ENCODE measurements at places on chromosomes 2 and 18.

DNA sequence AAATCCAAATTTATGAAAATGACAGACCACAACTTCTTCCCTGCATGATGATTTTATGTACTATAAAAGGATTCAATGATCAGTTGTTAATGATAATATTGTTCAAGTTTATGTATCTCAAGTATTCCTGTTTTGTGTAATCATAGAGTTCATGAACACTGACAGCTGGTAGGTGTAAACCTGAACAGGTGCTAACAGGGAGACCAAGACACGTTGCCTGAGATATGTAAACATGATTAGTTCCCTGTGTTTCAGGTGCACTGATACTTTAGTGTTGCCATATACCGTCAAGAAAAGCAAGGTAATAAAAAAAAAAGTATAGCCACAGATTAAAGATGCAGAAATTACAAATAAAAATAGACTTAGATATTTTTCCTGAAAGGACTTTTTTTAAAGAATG, 131.8 kb downstream of the BAZ2B start:
- DNase-seq, result no peak

DNA sequence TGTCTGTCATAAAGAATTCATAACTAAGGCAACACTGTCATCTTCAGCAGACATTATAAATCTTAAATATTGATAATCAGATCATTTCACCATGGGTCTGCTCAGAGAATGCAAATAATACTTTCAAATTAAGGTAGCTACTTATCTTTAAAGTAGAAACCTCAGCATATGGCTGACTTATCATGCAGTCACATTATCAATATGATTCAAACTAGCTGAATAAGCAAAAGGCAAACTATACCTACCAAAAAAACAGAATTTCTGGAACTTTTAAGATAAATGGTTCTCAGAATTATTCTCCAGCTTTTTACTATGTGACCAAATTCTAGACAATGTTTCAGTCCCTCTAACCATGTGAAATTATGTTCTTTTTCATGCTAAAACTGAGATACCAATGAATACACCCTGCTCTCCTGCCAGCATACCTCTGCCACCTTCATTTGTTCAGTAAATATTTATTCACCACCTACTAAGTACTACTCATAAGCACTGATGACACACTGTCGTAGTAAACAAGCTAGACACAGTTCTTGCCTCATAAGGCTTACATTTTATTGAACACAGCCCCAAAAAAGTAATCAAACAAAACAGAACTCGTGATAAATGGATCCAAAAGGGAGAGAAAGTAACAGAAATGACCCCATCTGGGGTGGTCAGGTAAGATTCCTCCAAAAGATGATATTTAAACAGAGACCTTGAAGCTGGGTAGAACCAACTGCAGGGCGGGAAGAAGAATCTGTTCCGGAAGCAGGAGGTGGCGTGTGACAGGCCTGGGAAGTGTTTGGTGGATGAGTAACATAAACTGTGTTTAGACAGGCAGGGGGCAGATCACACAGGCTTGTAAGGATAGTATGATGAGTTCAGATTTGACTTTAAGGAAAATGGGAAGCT, 17.7 kb downstream of the SPIRE1 start:
- DNase-seq, result no peak

- DNase-seq, result no peak
Measured at GRCh38 chr18:65955747-65956146, 204.9 kb downstream of the CDH7 start.

GRCh38 chr2:19933351-19933981, 31.7 kb upstream of the TTC32 start:
- no peak for DNase-seq

- DNase-seq, result no peak
Measured at GRCh38 chr18:22813648-22814328, 119.3 kb upstream of the RBBP8 start.

- DNase-seq, result no peak
Measured at GRCh38 chr2:75432761-75433361, 127.9 kb downstream of the EVA1A start.

GRCh38 chr18:63570721-63571120, 16.4 kb upstream of the SERPINB13 start:
- no peak for DNase-seq

DNA sequence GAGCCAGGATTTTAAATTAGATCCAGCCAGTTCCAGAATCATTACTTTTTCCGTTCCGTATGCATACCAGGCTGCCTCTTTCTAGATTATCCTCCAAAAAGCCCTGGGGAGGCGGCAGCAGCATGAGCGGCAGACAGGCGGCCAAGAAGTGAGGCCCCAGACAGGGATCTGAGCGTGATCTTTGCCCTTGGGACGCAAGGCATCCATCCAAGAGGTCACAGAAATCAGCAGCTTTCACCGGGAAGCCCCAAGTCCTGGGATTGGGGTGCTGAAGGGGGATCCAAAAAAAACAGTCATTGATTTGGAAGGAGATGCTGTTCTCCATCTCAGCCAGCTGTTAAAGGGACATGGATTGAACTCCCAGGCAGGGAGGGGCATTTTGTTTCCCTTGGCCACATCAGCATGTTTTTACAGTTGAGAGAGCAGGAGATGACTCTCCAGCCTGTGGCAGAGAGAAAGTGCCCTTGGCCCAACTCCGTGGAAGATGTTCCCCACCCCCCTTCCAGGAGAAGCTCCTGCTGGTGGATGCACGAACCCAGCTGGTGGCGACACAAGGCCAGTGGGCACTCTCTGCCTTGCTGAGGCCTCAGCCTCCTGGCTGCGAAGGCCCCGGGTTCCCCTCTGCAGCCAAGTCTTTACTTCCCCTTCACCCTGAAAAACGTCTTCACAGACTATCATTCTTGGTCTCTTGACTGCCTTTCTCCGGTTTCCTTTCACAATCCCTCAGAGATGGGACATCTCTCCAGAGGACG, 265.6 kb downstream of the ANAPC1 start:
- no peak for DNase-seq

- no peak for DNase-seq
Measured at GRCh38 chr18:54215069-54215468, 9.4 kb downstream of the MBD2 start.

- DNase-seq, result no peak
Measured at GRCh38 chr2:170038734-170039133, 139.2 kb upstream of the MYO3B start.

DNA sequence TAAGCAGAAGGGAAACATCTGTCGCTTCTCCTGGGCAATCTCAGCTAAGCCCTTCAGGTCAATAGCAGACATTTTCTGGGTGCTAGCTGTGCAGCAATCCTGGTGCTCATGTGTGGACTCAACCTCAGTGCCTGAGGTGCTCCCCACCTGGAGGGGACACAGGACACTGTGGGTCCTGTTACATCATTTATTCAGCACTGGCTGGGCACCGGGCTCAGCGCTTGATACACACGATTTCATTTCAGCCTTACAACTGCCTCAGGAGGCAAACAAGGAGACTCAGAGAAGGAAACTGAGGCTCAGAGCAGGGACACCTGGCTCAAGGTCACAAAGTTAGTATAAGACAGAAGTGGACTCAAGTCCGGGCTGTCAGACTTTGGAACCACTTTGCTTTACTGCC, 46.7 kb downstream of the MARCO start:
- DNase-seq, result no peak

- no peak for DNase-seq
Measured at GRCh38 chr2:62550461-62550860, 44.5 kb upstream of the TMEM17 start.

DNA sequence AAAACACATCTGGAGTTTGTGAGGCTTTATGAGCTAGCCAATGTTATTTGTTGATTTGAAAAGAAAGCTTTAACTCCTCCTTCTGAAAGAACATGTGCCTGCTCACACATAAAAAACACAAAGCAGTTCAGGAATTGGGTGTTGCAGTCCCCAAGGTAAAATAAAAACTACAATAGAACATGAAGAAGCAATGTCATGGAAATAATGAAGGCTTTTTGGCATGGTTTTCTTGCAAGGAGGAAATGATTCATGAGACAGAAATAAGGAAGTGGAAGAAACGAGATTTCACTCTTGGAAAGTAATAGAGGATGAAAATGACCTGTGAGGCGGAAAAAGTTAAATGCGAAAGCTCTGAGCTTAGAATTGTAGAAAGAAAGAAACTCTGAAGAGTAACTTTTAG, 81.1 kb downstream of the TRIB2 start:
- no peak for DNase-seq

DNA sequence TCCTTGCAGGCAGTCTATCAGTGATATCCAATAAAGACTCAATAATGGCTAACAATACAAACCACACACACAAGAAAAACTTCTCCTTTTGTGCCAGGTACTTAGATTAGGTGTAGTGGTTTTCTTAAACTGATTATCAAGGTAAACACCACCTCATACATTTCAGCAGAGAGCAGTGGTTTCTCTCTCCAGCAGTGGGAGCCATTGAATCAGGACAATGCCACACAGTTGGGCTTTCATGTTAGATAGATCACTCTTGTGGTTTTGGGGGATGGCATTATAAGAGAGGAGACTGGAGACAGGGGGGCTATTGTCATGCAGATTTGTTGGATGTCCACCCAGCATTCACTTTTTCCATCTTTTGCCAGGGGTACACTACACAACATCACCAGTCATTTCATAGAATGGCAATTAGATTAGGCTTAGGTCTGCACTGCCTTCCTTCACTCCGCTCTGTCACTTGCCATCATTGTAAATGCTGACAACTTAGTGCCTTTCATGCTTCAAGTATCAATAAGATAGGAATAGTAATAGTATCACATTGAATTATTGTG, 13.6 kb upstream of the IRS1 start:
- no peak for DNase-seq

- DNase-seq, result no peak
Measured at GRCh38 chr2:136052369-136053362, 65.3 kb downstream of the CXCR4 start.

GRCh38 chr2:174326161-174327020, 8.4 kb upstream of the SP9 start:
- no peak for DNase-seq

- no peak for DNase-seq
Measured at GRCh38 chr2:177543007-177543760, 150.6 kb downstream of the AGPS start.

DNA sequence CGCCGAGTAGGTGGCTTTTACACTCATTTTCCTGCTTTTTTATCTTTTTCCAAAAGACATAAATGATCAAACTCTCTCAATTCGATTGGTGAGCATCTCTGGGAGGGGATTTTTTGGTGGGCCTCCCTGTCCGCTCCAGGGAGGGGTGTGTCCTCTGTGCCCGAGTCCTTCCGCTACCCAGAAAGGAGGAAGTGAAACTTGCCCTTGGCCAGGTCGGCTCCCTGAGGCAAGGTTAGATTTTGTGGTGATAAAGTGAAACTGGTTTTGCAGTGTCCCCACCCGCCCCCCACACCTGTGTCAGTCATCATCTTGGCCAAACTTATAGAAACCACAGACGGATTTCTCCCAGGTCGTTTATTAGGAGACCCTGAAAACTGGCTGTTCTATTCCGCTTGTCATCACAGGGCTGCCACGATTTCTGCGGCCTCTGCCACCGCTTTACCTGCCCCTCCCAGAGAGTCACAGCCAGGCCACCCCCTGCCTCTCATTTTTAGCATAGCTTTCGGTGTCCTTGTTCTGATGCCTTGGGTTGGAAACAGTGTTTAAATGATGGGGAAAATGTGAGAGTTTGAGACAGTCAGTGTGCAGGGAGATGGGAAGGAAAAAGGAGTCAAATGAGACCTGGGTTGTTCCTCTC, 93.6 kb downstream of the SH3BP4 start:
- DNase-seq, result no peak

- DNase-seq, result no peak
Measured at GRCh38 chr2:231418820-231419640, 23.5 kb downstream of the B3GNT7 start.

- no peak for DNase-seq
Measured at GRCh38 chr2:203404996-203405395, 76.8 kb downstream of the ABI2 start.

DNA sequence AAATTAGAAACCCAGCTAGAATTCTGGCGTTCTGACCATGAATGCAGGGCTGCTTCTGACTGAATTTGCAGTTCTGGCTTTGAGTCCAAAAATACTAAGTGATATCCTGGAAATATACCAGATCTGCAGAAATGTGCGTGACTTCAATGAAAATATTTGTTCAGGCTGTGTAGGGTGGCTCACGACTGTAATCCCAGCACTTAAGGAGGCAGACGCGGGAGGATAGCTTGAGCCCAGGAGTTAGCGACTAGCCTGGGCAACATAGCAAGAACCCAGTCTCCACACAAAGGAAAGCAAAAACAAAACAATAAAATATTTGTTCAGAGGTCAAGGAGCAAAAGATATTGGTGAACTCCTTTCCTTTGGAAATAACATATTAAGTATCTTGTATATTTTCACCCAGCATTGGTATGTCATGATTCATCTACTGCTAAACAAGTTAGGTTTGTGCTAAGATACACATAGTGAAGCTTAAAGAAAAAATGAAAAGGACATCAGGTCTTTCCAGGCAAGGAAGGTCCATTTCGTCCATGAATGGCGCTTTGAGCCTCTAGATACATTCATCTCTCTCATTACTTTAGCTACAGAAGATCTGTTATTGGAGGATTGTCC, 239.2 kb downstream of the CMPK2 start:
- DNase-seq, result no peak

DNA sequence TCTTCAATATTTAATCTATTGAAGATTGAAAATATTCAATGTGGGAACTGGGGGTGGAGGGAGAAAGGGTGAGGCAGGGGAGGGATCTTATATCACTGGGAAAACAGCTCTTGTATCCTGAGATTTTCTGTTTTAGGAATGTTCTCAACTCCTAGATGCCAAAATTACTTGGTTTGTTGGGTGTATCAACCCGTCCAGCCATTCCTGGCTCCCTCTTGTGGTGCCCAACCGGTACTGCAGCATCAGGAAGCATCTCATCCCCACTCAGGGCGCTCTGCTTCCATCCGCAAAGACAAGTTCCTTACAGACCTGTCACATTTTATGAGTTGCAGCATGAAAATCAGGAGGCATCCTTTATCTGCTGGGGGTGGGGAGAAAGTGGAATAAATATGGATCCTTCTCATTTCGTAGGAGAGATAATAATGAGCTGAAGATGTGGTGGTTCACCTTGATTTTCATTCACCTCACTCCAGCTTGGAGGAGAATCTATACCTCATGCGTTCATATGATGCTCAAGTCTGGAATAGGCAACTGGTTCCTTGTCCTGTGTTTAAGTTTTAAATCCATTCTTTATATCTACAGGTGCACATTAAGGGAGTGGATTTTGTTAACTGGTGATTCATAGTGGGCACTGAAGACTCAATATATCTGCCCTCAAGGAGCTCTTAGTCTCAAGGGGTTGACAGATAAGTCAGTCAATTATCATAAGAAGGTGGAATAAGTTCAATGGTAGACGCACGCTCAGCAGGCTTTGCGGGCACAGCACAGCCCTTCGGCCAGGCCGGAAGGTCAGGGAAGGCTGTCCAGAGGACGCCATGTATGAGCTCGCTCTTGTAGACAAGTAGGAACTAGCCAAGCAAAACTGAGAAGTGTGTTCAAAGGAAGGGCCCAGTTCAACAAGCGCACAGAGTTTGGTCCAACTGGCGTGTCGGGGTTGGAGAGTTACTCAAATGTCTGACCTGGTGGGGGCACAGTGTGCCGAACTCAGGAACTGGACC, 127.3 kb downstream of the RNF144A start:
- no peak for DNase-seq

All from amygdala (tissue), 56 donors.